Stimulated activated CD4-positive, alpha-beta T cell treated with anti-CD3 and anti-CD28 coated beads, Interleukin-4, amount 100 ng/mL, for 24 hours (primary cell): ENCODE measurements at places on chromosomes 2 and 18.

- DNase-seq, result no peak
Measured at GRCh38 chr2:11330457-11331142, 13.8 kb downstream of the ROCK2 start.

DNA sequence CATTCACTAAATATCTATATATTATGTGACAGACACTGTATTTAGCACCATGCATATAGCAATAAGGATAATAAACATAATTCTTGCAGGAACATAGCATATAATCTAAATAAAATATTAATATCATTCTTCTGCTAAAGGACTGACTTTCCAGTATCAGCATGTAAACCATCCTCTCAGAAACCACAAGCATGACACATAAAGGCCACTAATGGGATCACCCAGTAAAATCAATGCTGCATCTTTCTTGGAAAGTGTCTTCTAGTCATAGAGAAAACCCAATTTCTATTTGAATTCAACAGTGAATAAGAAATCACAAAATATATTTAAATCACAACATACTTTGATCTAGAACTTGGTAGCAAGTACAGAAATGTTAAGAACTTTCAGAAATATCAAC is 5.8 kb upstream of the LRP1B start:
- no peak for DNase-seq

GRCh38 chr2:184555352-184555751 is 43.0 kb upstream of the ZNF804A start:
- DNase-seq, result no peak

DNA sequence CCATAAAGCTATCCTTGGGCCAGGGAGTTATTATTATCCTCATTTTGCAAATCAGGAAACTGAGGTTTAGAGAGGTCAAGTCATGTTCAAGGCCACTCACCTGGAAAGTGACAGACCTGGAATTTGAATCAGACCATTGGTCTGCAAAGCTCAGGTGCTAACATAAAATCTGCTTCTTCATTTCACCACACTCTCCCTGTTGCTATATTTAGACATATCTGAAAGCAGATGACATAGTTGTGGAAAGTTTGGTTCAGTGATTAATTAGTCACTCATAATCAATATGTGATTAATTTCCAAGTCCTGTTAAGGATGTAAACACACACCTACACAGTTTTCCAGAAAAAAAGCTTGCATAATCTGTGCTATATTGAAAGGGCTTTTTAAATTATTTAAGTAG is 57.4 kb downstream of the LINC00305 start:
- no peak for DNase-seq

DNA sequence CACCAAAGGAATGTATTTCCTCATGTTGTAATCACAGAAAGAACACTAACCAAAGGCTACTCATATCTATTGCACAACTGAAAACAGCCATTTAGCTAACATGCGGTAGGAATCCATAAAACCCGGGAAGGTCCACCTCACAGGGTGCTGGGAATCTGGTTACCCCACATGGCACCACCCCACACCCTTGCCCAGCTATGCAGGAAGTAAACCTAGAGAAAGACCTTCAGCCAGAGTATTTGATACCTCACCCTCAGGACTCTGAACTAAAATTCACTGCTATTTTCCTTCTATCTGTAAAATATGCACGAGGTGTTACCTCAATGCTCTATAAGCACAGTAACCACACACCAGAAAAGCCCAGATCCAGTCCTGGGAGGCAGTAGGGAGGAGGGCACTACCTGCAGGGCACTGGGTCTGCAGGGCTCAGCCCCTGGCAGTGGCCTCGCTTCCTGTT is 45.8 kb downstream of the PTPN2 start:
- DNase-seq, result no peak

GRCh38 chr18:42028247-42028832 is 73.3 kb downstream of the PIK3C3 start:
- DNase-seq, result peak; percentile 33

DNA sequence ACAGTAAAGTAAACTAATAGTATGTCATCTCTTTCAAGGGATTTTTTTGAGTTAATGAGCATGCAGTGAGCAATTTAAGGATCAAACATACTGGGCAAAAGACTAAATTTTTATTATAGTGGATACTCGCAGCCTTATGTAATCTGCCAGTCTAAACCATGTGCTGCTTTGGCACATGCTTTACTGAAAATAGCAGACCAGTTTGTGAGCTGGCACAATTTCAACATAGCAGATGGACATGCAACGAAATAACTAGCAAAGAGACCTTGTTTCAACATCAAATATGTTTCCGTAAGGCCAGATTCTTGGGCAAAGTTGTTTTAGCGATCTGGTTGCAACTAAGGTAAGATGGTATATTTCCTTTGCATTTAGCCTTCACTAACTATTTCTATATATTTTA is 807.3 kb downstream of the NR4A2 start:
- DNase-seq, result no peak
